Mammary microvascular endothelial cell (primary cell): ENCODE measurements at places on chromosomes 11 and 22. TPM values are rescaled to one million over a fixed set of nuclear protein-coding genes. Genes with fewer than 3 reads are reported as not detected.

RASL10A gene
- total RNA-seq, result 0.07 and 0.20 TPM in 2 replicates

CNTN5 gene
- total RNA-seq, result not detected in 2 replicates

TIGD3 gene
- total RNA-seq, result 0.30 TPM in 1 of 2 replicates, not detected in the other

OR10D3 gene
- not detected in 2 replicates for total RNA-seq

KCNQ1 gene
- total RNA-seq, result 0.20 TPM in 1 of 2 replicates, not detected in the other
